ENCODE measurements at places on chromosomes 4 and X.

DNA sequence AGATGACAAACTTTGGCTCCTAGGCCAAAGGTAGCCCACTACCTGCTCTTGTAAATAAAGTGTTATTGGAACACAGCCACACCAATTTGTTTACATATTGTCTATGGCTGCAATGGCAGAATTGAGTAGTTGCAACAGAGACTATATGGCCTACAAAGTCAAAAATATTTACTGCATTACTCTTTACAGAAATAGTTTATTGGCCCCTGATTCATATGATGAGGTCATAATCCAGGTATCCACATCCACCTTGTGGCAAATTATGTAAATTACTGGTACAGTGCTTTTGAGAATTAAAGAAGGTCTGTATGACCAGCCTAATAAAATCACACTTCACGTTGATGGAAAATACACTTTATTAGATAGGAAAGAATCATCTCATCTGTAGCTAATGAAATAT, 337.0 kb upstream of the DDX53 start:
- DNase-seq = no peak

DNA sequence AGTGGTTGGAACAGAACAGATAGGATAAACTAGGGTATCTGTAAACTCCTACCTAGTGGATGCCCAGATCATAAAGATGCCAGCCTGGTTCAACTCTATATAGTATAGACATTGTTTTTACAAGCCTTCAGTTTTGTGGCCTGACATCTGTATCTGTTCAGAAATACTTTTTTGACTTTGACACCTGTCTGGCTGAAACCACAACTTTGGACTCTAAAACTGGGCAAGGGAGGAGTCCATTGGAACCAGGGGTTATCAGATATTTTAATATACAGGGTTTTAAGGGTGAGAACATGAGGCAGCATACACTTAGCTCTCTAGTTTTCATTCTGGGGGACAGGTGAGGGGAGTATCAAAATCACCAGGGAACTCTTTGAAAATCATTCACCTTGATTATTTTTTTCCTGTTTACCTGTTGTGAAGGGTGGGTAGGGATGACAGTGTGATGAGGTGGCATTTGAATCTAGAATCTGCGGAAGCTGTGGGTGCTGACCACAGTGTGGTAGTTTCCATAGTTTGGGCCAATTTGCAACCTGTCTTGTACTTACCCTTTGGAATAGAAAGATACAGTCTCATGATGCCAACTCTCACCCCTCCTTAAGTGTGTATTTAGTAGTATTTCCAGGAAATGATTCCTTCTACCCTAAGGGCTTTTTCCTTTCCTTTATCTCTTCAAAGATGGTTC, 20.6 kb downstream of the GAB1 start:
- no peak for DNase-seq

DNA sequence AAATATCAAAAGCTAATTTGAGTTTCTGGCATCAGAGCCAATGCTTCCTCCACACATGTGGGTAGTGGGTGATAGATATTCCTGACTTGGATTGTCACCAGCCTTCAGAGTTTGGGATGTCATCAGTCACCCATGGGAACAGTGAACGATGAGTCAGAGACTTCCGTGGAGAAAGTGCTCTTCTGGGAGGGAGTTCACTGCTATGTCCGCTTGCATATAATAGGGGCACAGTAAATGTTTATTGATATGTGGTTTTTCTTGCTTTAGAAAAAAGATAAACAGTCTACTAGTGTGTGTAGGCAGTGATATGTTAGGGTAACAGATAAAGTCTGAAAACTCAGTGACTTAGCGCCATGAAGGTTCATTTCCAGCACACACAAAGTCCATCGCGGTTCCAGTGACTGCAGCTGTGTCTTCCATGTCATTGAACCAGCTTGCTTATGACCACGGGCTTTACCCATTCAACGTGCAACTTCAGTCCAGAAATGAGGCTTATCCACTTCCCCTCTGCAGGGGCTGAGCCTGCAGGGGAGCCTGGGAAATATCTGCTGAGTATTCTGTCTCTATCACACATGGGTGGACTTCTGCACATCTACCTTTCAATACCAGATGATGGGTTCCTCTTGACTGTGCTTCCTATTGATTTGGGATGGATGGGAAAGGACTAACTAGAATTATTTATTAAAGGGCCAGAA, 87.7 kb upstream of the WWC2 start:
- no peak for DNase-seq

DNA sequence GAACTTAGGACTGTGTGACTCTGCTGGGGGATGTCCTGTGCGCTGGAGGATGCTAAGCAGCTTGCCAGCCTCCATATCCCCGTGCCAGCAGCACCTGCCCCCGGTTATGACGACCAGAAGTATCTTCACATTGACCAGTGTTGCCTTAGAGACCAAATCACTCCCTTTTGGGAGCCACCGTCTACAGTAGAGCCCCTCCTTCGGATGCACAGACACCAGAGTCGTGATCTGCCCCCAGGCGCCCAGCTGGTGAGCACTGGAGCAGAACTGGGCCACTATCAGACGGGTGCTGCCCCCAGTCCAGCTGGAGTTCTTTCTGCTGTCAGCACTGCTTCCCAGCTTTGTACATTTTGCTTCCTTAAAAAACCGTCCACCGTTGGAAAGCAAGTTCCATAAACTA, 30.0 kb upstream of the TADA2B start:
- no peak for DNase-seq

DNA sequence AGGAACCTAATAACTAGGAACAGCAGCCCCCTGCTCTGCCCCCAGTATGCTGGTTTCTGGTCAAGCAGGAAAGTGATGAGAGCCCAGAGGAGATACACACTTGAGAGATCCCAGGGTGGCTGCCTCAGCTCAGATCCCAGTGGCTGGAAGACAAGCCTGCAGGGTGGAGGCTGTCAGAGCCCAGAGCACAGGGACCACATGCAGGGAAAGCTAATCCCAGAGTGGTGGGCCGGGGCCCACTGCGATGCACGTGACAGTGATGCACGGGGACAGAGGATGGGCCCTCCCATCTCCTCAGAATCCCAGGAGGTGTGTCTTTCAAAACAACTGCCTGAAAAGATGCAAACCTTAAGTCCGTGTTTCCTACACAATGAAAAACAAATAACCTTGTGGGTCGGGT, 29.1 kb upstream of the CRMP1 start:
- no peak for DNase-seq

DNA sequence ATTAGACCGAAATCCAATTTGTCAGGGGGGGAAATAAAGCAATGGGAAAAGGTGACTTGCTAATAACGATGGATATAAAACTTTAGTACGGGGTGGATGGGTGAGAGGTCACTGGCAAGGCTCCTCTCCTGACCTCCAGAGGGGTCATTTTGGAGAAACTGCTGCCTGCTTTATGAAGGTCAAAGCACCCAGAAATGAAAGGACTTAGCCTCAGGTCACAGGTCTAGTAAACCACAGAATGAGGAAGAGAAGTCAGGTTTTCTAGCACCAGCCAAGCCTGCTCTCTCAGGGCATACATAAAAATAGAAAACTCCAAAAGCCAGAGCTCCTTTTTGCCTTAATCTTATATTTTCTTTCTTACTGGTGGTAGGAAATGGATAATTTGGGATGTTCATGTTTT, 134.2 kb downstream of the SHROOM3 start:
- DNase-seq = no peak

DNA sequence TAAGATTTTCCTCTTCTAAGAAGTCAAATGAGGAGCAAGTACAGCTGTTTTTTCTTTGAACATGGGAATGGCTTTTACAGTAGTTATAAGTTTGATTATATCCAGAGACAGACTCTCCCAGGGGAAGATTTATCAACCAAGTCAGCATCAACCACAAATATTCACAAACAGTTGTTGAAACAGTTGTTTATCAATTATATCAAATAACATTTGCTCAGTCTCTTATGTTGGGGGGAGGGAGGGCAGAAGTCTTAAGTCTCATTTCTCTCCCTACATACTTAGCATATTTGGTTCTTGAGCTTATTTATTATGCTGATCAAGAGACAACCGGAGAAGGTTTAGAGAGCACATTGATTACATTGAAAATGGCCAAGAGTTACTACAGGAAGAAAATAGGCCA, 110.1 kb downstream of the FBXO8 start:
- no peak for DNase-seq

DNA sequence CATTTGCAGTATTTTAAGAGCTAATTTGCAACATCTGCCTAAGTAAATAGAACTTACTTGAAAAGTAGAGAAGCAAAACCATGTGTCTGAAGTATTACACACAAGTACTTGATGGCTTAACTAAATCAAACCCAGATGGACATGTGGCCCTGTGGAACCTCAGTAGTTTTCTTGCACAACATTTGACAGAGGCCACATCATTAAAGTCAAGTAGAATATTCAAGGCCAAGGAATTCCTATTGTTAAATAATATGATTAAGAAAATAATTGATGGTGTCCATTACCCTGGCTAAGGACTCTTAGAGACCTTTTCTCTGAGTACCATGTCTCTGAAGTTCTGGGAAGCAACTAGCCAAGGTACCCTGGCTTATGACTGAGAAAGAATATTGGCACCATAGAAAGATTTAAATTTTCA, 135.4 kb upstream of the OTUD4 start:
- no peak for DNase-seq

DNA sequence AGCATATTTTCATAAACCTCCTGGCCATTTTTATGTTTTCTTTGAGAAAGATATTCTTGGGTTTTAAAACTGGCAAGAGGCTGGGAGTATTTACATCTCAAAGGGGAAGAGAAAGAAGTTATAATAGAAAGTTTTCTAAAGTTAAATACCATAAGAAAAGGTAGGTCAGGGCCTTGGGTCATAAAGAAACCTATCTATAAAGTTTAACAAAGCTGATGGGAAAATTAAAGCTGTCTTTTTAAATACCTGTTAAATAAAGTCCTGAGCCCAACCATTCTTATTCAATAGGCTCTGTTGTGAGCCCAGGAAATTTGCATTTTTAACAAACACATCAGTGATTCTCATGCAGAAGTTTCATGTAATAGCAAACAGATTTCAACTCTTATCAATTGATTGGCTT, 451.8 kb upstream of the INTU start:
- DNase-seq = no peak

GRCh38 chr4:188492886-188493285, 353.6 kb downstream of the TRIML1 start:
- no peak for DNase-seq

- DNase-seq = no peak
These were observed 42.4 kb upstream of the SMARCAD1 start for GRCh38 chr4:94165256-94165655.

GRCh38 chr4:47493238-47494123, 8.4 kb downstream of the ATP10D start:
- DNase-seq = no peak

GRCh38 chrX:154443992-154444754, at the start of gene FAM50A:
TSS of gene FAM50A (plus strand) at chrX:154444141. CDS start at chrX:154444236, 95 bp downstream.
- DNase-seq = peak; percentile 38

DNA sequence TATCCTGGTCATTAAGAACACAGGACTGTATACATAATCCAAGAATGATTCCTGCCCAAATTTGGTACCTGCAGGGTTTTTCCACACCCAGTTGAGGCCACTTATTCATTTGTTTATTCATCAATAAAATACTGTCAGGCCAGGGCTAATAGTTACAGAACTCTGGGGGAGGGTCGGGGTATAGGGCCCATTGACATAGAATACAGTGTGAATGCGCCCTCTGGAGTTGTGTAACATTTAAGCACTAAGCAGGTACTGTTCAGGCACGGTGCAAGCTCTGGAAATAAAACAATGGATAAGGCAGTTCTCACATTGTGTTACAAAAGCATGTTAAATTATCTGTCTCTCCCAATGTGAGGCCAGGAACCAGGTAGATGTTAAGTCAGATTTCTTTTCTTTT, 30.8 kb upstream of the LRBA start:
- no peak for DNase-seq

GRCh38 chrX:8971116-8971515, 62.8 kb downstream of the FAM9B start:
- no peak for DNase-seq

DNA sequence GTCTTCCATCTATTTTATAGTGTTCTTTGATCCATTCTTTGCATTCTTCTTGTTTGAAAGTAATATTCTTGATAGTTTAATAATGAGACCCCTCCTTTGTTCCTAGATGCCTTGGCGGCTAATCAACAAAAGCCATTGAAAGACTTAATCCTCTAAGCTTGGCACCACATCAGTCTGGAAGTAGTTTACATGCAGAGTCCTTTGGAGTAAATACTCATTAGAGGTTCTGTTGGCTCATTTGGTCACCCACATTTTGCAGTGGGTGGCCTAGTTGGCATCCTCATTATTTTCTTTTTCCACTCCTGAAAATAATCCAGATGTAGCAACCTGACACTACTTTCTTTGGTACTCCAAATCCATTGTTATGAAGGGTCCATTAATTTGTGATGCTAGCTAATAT, 64.5 kb downstream of the DKK2 start:
- no peak for DNase-seq

DNA sequence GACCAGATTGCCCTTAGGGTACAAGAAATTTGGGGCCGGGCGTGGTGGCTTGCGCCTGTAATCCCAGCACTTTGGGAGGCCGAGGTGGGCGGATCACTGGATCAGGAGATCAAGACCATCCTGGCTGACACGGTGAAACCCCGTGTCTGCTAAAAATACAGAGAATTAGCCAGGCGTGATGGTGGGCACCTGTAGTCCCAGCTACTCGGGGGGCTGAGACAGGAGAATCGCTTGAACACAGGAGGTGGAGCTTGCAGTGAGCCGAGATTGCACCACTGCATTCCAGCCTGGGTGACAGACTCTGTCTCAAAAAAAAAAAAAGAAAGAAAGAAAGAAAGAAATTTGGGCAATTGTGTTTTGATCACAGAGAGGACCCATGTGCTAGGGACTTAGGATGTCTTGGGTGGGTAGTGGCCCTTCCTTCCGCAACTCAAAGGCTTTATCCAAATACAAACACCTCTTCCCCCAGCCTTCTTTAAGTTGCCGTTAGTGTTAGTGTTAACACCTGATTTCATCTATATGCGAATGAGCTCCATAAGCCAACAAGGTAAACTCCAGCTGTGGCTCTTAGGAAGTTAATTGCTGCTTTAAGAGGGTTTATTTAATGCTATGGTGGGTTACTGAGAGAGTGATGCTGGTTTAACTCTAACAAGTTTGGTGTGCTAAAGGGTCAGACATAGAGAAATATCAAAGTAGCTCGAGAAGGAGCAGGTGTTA, 8.6 kb upstream of the CCDC110 start:
- no peak for DNase-seq

DNA sequence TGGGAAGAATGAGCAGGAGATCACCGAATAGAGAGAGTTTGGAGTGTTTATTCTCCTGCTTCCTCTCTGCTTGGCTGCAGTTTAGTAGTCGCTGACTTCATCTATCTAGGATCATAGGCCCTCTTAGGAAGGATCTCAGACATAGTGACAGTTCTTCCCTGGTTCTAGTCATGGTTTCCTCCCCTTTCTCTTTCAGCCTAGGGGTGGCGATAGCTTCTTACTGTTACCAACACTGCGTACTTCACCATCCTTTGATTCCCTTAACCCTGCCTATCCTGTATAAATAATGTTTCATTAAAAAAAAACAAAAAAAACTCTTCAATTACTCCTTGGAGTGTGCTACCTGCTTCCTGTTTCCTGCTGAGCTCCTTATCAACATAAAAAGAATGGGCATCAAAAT, 103.8 kb downstream of the DDX53 start:
- no peak for DNase-seq

DNA sequence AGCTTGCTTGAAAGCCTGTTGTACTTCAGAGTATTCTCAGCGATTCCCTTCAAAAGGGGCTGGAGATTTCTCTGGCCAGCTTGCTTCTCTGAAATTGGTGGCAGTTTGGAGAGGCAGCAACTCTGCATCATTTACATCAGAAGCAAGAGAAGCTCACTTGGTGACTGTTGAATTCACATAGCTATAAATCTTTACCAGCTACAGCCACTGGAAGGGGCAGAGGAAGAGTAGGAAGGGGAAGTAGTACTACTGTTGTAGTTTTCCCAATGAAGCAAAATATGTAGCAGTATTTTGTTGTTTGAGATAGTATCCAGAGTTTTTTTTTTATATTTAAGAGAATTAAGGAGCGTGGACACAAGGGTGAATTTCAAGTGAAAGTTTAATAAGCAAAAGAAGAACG, 2.8 kb downstream of the TENT5D start:
- DNase-seq = no peak
